ENCODE measurements at places on chromosomes 11 and 22.

- no peak for DNase-seq
These were observed 80.6 kb downstream of the DENND5A start for GRCh38 chr11:9184516-9184915.

DNA sequence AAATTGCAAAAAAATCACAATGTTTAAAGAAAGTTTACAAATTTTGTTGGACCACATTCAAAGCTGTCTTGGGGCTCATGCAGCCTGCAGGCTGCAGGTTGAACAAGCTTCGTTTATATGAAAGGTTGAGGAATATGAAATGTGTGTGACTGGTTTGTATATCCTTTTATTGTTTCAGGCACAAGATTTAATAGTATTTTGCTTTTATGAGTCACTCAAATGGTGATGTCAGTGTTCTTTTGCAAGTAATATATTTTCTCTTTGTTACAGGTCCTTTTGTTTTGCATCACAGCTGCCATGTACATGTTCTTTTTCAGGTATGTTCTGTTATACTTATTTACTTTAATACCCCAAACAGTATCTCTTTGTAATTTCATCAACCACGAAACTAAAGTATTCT lies 198.6 kb downstream of the TMEM135 start:
- no peak for DNase-seq

DNA sequence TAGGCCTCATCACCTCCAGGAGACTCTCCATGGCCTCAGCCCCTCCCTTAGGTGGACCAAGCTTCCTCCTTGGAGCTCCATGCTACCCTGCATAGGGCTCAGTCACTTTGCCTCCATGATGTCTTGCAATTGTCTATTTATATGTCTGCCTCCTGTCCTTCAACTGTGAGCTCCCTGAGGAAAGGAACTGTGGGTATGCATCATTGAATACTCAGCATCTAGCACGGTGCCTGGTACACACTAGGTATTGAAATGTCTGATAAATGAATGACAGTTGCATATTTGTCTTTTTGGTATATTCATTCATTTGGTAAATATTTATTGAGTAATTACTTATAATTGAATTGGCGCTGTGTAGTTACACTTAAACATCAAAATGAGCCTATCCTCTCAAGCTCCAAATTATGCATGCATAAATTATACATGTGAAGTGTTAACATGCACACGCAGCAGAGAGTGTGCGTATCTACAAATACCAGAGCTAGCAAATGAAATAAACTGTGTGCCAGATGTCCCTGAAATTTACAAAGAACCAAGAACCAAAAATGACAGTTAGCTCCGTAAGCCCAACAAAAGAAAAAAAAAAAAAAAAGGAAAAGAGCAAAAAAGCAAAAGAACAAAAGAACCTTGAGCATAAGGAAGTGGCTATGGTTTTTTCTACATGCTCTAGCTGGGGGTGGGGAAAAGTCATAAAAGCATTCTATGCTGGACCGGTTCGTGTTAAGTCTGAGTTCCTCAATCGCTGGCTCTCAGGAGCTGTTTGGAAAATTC lies 25.2 kb downstream of the GRAP2 start:
- no peak for DNase-seq

- DNase-seq, result no peak
These were observed 34.9 kb upstream of the OR10G7 start for GRCh38 chr11:124075841-124076651.

- no peak for DNase-seq
These were observed 55.4 kb downstream of the ZNF280B start for GRCh38 chr22:22452996-22453686.

- DNase-seq, result peak; percentile 67
These were observed 59.4 kb downstream of the ACER3 start for GRCh38 chr11:76919887-76920746.

- DNase-seq, result no peak
These were observed 2.0 kb downstream of the CTNND1 start for GRCh38 chr11:57763568-57763967.

- DNase-seq, result no peak
These were observed 727.6 kb upstream of the LUZP2 start for GRCh38 chr11:23769214-23769613.

GRCh38 chr11:45105984-45106375 lies 40.5 kb upstream of the PRDM11 start:
- DNase-seq, result no peak

DNA sequence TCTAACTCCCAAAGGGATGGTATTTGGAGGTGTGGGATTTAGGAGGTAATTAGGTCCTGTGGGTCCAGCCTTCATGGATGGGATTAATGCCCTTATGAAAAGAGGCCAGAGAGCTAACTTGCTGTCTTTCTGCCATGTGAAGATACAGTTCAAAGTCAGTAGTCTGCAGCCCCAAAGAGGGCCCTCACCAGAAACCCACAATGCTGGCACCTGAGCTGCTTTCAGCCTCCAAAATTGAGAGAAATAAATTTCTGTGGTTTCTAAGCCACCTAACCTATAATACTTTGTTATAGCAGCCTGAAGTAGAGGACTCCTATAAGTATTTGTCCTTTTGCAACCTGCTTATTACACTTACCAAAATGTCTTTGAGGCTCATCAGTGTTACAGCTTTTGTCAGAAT lies 16.2 kb downstream of the ATM start:
- DNase-seq, result no peak

DNA sequence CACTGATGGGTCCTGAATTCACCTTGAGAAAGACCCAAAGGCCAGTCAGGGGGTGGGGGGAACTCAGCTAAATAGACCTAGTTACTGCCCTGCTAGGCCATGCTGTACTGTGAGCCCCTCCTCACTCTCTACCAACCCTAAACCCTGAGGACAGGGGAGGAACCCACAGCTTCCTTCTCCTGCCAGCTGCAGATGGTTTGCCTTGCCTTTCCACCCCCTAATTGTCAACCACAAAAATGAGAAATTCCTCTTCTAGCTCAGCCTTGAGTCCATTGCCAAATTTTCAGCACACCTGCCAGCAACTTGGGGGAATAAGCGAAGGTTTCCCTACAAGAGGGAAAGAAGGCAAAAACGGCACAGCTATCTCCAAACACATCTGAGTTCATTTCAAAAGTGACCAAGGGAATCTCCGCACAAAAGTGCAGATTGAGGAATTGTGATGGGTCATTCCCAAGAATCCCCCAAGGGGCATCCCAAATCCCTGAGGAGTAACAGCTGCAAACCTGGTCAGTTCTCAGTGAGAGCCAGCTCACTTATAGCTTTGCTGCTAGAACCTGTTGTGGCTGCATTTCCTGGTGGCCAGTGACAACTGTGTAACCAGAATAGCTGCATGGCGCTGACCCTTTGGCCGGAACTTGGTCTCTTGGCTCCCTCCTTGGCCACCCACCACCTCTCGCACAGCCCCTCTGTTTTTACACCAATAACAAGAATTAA lies 2.4 kb upstream of the TTC36 start:
- DNase-seq, result no peak

GRCh38 chr11:88523386-88524071 lies 186.0 kb upstream of the CTSC start:
- DNase-seq, result no peak

DNA sequence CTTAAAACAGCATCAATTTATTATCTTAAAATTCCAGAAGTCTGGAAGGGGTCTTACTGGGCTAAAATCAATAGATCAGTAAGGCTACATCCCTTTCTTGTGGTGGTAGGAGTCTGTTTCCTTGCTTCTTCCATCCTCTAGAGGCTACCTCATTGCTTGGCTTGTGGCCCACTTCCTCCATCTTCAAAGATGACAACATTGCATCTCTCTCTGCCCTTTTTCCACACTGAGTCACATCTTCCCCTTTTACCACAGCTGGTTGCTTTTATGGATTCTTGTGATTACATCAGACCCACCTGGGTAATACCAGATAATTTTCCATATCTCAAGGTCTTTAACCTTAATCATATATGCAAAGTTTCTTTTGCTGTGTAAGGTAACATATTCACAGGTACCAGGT lies 60.9 kb downstream of the GRIA4 start:
- DNase-seq, result no peak

DNA sequence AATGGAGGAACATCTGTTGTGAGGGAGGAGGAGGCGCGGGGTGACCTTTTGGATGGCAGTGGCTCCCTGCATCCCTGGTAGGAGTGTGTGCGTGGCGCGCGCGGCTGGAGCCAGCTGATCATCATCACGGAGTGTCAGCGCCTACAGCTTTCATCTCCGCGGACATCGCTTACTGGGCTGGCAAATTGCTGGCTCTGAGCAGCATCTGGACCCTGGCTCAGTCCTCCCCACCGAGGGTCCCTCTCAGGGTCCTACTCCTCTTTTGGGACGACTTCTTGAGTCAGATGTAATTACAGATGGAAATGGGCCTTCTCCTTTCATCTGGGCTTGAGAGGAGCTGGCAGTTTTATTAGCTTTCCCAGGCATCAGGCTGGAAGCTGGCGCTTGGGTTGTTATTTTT lies 85.3 kb downstream of the CACNA1I start:
- no peak for DNase-seq

GRCh38 chr22:49437356-49437755 lies 390.3 kb downstream of the BRD1 start:
- DNase-seq, result no peak

- no peak for DNase-seq
These were observed 12.5 kb upstream of the MYRF start for GRCh38 chr11:61739966-61740365.

GRCh38 chr11:128515826-128516778 lies 71.3 kb downstream of the ETS1 start:
- DNase-seq, result no peak

GRCh38 chr22:21641417-21641788 lies 699 bp upstream of the SDF2L1 start:
- no peak for DNase-seq

DNA sequence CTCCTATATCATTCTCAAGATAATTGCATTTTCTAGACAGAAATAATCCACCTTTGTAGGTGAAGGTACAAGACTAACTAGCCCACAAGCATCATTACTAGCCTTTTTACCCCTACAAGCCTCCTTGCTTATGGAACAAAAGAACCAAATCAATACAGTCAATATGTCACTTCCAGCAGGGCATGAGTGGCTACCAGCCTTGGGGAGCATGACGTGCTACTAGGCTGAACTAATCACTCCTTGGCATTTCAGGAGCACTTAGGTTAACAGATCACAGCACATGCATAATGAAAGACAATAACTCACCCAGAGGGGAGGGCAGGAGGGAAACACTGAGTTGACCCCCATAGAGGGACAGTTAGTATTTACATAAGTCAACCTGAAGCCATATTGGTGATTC lies 2.7 kb downstream of the DRD2 start:
- no peak for DNase-seq

DNA sequence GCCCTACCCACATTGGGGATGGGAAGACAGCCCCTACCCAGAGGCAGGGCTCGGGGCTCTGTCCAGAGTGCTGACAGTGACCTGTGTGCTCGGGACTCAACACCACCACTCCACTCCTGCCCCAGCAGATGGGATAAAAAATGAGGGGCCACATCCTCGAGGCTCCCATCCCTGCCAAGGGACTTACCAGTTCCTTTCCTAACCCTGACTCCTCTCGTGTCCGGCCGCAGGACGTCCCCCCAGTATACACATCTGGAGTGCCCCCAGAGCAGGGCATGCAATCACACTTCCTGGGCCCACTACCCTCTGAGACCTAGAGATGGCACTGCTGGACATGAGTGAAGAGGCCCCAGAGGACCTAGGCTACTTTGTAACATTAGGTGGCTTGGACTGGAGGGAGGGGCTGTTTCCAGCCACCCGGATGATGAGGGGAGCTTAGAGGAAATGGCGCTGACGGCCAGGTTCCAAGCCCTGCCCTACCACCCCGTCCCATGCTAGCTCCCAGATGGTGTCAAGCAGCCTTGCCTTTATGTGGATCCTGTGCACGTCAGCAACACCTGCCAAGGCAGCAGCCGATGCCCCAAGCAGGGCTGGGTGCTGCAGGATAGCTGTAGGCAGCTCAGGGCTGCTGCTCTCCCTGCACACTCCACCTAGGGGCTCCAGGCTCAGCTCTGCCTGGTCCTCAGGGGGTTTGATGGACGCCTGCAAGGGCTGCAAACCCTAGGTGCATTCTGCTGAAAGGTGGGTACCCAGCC lies 86.6 kb downstream of the DGCR2 start:
- DNase-seq, result no peak

DNA sequence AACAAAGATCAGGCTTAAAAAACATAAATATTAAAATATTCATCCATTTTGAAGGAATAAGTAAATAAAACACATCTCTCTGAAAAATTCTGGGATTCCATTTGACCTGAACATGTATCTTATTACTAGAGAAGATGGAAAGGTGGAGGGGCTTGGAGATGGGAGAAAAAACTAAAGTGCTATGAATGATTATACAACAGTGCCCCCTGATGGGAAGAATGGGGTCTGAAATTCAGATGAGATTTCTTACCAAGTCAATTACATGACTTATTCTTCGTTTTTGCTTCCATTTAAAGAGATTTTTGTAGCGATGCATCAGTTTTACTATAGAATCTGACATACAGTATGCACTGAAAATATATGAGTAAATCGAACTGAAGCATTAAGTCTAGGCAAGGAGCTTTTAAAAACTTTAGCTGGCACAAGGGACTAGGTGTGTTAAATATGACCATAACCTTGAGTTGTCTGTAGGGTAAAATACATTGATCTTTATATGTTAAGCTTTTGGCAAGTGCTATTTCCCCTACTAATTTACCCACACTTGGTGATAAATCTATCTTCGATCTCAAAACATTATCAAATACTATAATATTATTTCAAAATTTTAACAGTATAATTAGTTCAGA lies 718.8 kb downstream of the CNTN5 start:
- DNase-seq, result no peak

DNA sequence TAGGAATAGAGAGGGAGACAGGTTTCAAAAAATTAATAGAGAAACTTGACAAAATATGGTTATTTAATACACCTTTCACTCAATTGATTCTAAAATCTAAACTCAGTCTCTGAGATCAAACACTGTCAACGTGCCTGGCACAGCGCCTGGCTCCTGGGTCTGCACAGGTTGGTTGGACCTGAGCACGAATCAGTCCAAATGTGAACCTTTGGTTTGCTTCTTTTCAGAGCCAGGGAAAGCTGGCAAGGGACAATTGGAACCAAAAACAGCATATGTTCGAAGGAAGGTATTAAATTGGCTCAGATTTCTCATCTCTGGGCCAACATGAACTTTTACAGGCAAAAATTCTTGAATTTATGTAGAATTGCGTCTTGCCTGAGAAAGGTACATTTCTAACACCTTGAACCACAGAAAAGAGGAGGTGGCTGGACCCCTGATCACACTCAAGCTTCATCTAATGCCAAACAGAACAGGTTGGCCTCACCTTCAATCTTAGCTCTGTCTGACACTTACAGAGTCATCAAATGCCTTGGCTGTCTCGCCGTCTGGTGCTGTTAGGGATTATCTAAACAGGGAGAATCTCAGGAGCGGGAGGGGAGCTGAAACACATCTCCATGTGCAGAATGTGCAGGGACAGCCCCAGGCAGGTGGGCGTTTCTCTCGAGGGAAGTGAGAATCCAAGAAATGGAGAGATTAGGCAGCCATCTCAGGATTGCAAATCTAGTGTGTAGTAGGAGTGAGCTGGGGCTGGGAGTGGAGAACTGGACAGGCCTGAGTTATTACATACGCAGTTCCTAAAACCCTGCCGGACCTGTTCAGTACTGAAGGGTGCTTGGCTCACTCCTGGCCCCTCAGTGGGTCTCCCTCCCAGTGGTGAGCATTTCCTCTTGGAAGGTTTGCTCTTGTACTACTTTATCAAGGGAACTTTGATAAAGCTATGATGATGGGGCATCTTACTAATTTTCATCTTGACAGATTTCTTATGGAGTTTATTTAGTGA lies 442.2 kb upstream of the B3GAT1 start:
- no peak for DNase-seq

GRCh38 chr22:37018086-37018814 lies 997 bp downstream of the TST start:
- no peak for DNase-seq

GRCh38 chr11:134045799-134046635 lies 22.9 kb upstream of the JAM3 start:
- no peak for DNase-seq

- DNase-seq, result no peak
These were observed 11.0 kb downstream of the MRGPRG start for GRCh38 chr11:3207526-3208189.
